ENCODE measurements at places on chromosomes 16 and 17.

DNA sequence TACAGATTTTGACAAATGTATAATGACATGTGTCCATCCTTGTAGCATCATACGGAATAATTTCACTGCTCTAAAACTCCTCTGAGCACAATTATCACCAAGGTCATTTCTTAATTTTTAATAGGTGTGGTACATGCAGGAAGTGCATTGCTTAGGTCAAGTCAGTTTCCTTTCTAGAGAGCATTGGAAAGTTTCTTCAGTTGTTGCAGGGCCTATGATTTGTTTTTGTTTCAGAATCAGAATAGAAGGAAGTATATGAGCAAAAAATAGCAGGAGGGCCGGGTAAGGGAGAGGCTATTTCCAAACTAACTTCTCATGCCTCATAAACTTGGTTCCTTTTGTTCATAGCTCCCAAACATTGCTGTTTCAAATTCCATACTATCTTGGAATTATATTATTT, 24.0 kb upstream of the SLFN5 start:
- peak; percentile 65 for DNase-seq

GRCh38 chr17:34068571-34068970, 186.5 kb upstream of the CCL2 start:
- no peak for DNase-seq

DNA sequence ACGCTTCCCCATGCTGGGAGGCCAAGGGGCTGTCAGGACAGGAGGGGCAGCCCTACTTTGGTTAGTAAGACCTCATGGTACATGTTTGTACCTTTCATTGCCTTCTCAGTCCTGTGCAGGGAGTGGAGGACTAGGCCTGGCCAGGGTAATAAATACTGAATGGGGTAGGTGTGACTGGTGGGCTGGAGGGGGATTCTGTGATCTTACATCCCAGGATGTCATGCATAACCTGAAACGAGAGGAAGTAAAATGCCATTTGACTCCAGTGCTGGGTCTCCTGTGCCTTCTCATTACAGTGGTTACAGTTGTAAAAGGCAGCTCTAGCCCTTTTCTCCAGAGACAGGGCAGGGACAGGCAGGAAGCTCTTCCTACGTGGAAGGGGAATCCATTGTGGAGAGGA, 138.2 kb downstream of the AATF start:
- DNase-seq: no peak

- DNase-seq: peak; percentile 88
These were observed at the start of gene DUSP14 for GRCh38 chr17:37489197-37490001. TSS of gene DUSP14 (plus strand) at chr17:37489891. CDS start at chr17:37512273, 22,382 bp downstream.

DNA sequence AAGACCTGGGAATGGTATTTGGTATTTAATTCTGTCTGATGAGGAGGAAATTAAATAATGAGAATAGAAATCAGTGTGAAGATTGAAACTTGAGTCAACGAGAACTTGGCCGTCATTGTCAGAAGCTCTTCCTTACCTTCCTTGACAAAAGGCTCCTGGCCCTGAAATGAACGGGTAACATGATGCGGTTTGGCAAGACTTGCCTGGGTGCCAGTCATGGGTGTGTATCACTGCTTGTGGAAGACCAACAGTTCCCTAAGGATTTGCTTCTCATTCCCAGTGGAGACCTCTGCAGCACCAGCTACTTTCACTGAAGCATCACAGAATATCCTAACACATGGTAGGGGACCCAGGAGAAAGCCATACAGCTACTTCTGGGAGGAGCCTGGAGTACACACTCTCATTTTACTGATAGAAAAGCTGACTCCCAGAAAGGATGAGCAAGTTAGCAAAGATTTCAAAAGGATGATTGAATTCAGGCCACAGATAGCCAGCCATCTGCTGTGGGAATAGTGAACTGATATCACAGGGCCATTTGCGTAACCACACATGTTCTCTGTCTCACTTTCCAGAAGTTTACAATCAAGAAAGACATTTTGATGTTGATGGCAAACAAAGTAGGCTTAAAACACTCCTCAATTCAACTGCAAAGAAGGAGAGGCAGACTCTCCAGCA, 258.1 kb upstream of the SALL1 start:
- no peak for DNase-seq

DNA sequence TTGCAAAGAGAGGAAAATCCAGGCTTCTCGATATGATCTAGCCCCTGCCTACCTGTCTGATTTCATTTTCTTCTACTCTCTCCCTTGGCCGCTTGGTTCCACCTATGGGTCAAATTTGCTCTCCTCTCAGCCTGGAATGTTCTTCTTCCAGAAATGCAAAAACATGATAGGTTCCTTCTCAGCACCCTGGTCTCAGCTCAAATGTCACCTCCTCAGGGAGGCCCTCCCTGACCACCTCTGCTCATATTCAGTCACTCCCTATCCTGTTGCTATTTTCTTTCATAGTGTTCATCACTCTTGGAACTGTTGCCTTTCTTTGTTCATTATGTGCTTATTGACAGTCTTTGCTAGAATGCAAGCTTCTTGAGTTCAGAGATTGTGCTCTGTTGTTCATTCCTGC, 208.6 kb downstream of the KATNIP start:
- no peak for DNase-seq

Measured in suppressor macrophage treated with lipopolysaccharide for 1 hour (primary cell).